ENCODE measurements at places on chromosomes 5 and 9. TPM values are rescaled to one million over a fixed set of nuclear protein-coding genes. Genes with fewer than 3 reads are reported as not detected.

PCDHGA2 gene
- polyA plus RNA-seq = not detected

OR2V2 gene
- not detected for polyA plus RNA-seq

NOXA1 gene
- 0.73 TPM for polyA plus RNA-seq

MRRF gene
- 24.3 TPM for polyA plus RNA-seq

GRCh38 chr5:143562935-143563334 lies 159.4 kb upstream of the NR3C1 start:
- no peak overlapping the region for H3K27ac ChIP-seq
- no peaks in the 10 kb centered on the region for H3K27me3 ChIP-seq
- H3K4me1 ChIP-seq = no peaks in the 10 kb centered on the region
- no peak for DNase-seq
- H3K4me3 ChIP-seq = no peak overlapping the region
- no peaks in the 10 kb centered on the region for H3K36me3 ChIP-seq

DNA sequence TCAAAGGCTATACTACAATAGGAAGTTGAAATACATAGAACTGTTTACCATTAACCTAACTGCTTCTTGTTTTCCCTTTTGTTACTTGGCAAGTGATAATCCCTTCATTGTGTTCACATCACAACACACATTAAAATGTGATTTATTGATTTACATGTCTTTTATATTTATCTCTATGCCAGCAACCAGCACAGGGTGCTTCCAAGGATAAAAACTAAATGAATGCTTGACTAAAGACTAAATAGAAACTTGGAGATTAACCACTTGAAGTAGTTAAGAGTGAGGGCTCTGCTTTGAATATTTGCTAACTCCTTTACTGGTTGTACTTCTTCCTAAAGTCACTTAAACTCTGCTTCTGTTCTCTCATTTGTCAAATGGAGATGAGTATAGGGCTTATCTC lies 1730.6 kb downstream of the EFNA5 start:
- no peaks in the 10 kb centered on the region for H3K27me3 ChIP-seq
- no peaks in the 10 kb centered on the region for H3K4me1 ChIP-seq

- no peak for DNase-seq
- H3K27ac ChIP-seq = peak overlapping the region; percentile 42
- H3K4me1 ChIP-seq = peaks cover 7% of the 10 kb centered on the region
- no peaks in the 10 kb centered on the region for H3K27me3 ChIP-seq
- peak overlapping the region; percentile 23 for H3K4me3 ChIP-seq
Measured at GRCh38 chr9:114452219-114453165, 52.8 kb downstream of the WHRN start.

DNA sequence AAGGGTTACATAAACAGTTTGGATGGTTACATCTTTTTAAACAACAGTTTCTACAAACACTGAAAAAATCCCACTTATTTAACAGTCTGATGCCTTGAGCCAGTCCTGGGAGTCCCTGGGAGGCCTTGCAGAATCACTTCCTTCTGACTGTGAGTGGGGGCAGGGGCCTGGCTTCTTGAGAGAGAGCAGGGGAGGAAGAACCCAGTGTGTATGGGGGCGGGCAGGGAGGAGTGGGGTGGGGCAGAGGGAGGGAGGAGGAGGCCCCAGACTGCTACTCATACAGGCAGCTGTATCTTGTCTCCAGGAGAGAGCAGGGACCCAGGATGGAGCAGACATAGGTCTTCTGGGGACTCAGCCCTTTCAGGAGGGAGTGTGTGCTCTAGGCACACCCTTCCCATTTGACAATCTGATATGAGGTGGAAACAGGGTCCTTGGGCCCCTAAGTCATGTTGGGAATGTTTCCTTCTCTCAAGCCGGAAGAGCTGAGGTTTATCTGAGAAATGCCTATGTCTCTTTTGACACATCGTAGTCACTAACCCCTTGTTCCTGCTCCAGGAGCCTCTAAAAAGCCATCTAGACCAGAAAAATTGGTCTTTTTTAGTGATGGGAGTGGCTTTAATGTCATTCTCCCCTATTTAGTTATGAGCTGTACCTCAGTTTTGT lies 52.8 kb downstream of the IRF1 start:
- peaks cover 61% of the 10 kb centered on the region for H3K4me1 ChIP-seq
- peak overlapping the region; percentile 25 for H3K4me3 ChIP-seq
- peak; percentile 66 for DNase-seq
- peak overlapping the region; percentile 67 for H3K27ac ChIP-seq

DNA sequence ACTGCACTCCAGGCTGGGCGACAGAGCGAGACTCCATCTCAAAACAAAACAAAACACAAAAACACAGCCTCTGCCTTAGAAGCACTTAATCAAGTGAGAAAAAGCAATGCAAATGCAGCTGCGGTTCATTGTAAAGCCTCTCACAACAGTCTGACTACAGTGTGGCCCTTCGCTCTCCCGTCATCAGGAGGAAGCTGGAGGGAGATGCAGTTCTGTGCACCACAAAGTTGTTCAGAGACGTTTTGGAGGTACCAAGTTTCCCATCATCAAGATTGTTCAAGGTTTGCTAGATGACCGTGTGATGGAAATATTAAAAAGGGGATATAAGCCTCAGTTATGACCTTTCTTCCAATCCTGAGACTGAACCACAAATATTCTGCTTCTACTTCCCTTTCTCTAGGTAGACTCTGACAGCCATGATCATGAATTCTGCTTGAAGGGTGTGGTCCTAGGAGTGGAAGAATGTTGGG lies 40.9 kb downstream of the SEC61B start:
- DNase-seq = no peak
- H3K4me3 ChIP-seq = no peak overlapping the region
- H3K27ac ChIP-seq = no peak overlapping the region
- H3K27me3 ChIP-seq = no peaks in the 10 kb centered on the region

DNA sequence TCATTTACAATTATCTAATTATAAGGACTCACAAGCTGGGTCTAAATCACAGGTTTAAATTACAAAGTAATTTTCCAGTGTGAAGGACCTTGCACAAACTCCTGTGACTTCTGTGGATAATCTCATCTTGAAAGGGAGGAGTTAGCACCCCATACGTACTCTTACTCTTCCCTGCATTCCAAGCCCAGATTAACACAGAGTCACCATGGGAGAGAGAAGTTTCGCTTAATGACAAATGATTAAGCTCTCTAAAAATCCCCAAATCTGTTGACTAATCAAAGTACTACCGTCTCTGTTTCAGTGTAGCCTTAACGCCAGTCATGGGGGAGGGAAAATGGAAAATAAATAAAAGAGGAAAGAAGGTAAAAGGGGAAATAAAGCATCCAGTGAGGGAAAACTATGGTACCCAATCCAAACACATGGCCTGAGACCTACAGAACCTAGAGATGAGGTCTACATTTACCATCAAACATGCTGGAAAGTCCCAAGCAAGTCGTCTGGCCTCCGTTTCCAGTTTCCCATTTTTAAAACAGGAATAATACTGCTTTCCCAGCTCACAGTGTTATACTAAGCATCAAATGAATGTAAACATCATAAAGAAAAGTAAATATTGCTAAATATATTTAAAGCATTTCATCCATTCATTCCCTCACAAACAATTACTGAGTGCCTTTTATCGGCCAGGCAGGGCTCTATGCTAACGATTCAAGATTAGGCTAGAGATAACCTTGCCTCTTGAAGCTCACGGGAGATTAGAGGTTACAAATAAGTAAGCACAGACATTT lies 63.2 kb downstream of the PCA3 start:
- no peaks in the 10 kb centered on the region for H3K36me3 ChIP-seq
- no peak overlapping the region for H3K4me3 ChIP-seq
- no peaks in the 10 kb centered on the region for H3K4me1 ChIP-seq
- DNase-seq = no peak

Data from naive thymus-derived CD4-positive, alpha-beta T cell (primary cell).